ENCODE measurements at places on chromosomes 12 and 14. TPM values are rescaled to one million over a fixed set of nuclear protein-coding genes. Genes with fewer than 3 reads are reported as not detected.

MIPOL1 gene
- total RNA-seq, result not detected

PLA2G1B gene
- total RNA-seq, result not detected

GRCh38 chr12:9706086-9706685 lies 26.7 kb downstream of the CLECL1 start:
- DNase-seq, result no peak

SLC35E3 gene
- 5.1 TPM for total RNA-seq

DNA sequence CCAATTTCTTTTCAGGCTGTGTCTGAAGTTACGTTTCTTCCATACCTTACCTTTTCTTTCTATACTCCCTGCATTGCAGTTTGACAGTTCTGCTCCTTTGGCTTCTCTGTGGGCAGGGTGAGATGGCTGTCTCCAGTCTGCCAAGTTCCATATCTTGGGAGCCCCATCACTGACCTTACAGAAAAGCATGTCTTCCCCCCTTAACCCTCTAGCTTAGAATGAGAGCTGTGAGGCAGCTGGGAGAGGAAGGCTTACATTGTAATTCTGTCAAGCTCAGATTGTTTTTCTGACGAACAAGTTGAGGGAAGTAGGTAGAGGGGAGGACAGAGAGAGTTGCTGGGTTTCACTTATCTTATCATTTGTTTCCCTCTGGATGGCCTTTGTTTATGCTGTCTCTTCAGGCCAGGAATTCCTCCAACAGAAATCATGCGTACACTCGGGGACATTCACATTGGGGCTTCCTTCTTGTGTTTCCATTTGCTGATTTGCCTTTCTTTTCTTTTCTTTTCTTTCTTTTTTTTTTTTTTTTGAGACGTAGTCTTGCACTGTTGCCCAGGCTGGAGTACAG lies 9.3 kb downstream of the DAAM1 start:
- no peak for DNase-seq

DNA sequence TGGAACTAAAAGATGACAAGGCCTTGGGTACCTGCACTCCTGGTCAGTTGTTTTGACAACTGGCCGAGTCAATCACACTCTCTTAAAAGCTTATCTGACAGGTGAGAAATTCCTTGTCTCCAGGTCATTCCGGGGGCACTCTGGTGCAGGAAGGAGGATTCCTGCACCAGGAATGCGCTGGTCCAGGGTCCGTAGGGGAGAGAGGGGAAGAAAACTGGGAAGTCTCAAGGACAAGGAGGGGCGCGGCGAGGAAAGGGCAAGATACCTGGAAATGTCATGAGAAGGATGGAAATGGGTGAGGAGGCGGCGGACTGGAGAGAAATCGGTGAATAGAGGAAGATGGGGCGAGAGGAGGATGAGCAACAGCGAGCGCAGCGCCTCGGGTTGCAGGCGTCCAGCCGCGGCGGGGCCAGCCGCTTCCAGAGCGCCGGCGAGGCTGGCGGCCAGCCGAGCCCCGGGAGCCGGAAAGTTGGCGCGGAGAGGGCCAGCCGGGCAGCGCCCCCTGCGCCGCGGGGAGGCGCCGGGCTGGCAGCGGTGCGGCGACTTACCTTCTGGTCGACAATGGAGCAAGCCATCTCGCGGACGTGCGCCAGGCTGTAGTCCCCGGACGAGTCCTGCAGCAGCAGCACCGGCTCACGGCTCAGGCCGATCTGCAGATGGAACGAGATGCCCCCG lies 809 bp downstream of the PRKD1 start:
- DNase-seq, result peak; percentile 9

DNA sequence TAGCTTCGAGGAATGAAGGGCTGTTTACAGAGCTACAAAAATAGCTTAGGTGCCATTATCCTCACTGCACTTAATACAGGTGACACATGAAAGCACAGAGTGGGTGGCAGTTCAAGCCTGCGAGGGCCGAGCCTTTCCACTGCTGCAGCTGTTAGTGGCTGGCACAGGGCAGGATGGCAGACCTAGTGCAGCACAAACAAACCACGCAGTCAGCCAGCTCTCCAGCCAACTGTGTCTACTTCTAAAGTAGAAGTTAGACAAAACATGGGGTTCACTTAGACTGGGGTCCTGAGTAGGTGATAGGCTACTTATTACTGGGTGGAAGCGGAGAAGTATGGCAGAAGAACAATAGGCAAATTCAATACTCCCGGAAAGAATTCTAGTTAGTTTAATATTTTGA lies 95.4 kb downstream of the DUSP16 start:
- peak; percentile 64 for DNase-seq

DTX1 gene
- total RNA-seq, result 12.0 TPM

- no peak for DNase-seq
These were observed 510 bp downstream of the EIF2S1 start for GRCh38 chr14:67360470-67361206.

Measured in activated CD4-positive, alpha-beta T cell treated with anti-CD3 and anti-CD28 coated beads for 36 hours (primary cell).